Right ventricle myocardium superior (tissue), 1 donor: ENCODE measurements at places on chromosomes 7 and 10.

DNA sequence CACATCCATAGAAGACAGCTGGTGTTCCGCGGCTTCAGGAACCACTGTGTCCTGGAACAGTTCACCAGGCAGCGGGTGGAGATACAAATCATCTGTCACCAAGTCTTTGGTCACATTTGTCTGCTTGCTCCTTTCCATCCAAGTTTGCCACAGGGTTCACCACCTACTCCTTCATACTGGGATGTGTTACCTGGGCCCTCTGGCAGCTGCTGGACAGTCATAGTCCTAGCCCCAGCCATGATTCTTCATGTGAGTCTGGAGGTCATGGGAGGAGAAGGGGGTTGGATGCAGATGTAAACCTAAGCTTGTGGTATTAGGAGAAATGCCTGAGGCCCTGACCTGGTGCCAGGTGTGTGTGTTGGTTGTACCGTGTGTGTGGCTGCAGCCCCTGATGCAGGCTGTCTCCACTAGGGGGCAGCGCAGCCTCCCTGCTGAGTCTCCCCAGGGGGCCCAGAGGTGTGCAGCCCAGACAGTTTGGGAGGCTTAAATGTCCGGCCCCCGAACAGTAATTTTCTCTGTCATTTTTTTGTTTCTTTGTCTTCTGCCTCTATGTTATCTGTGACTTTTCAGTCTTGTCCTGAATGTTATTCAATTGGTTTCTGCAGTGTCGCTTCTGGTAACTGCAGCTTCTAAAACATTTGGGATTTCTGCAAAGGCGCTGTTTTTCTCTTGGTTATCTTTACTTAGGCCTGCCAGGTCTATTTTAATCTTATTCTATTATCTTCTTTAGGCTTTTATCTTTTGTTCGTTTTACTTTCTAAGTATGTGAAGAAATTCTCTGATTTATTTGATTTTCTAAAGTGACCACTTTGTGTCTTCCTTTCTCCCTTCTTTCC lies 14.8 kb downstream of the NPS start:
- DNase-seq = no peak

- DNase-seq = no peak
Observed at GRCh38 chr10:110860576-110861241, 11.0 kb upstream of the PDCD4 start.

DNA sequence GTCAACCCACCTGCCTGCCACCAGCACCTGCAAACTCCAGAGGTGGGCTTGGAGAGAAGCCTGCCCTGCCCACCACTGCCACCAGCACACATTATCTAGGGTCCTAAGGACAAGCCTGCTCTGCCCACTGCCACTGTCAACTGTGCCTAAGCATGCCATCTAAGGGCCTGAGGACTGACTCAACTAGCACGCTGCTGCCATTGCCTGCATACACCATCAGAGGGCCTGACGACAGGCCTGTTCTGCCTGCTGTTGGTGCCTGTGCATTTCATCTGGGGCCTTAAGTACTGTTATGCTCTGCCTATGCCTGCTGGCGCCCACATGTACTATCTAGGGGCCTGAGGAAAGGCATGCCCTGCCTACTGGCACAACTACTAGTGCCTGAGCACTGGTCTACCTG lies 27.0 kb upstream of the LRRD1 start:
- no peak for DNase-seq

DNA sequence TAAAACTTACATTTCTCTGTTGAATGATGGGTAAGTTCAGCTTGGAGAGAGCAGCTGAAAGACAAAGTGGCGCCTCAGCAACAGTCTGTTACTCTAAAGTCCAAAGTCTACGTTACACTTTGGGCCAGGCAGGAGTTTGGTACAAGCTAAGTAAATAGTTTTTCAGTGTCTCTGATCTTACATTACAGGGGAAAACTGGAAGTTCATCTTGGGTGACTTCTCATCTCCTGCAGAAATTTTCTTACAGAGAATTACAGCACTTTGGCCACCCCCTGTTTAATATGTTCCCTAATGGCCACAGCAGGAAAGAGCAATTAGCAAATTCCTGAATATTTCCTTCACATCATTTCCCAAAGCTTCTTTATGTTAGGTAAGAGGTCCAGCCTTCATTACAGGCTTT lies 67.1 kb downstream of the ABCC2 start:
- DNase-seq = no peak

DNA sequence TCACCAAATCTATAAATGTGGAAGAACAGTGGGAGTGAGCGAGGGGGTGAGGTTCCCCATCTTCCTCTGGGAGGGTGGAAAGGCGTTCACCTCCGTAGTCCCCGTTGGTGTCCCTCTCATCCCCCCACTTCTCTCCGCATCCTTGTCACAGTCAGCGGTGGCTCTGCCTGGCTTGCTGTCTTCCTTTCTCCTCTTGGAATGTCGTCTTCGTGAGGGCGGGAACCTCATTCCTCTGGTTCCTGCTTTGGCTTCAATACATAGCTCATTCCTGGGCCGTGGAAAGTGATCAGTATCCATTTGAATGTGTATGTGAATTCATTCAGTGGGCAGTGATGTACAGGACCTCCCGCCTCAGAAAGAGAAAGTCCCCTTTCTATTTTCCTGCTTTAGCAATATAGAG lies 289.4 kb downstream of the CAMK1D start:
- no peak for DNase-seq

- no peak for DNase-seq
Observed at GRCh38 chr7:2437537-2438148, 34.2 kb downstream of the CHST12 start.

DNA sequence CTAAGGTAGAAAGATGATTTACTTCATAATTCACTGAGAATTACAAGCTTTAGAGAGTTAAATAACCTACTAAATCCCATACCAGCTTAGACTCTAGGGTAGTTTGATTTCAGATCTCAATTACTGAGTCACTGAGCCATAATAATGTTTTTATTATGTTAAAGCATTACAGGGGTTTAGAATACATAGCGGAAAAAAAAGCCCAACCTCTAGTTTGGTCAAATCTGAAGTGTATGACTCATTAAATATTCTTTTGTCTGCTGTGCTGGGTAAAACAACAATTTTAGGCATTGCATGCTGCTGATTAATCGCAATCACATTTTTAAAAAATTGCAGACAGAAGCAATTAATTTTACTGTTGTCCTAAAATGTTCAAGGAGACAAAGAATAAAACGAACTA lies 48.5 kb downstream of the MALRD1 start:
- no peak for DNase-seq

DNA sequence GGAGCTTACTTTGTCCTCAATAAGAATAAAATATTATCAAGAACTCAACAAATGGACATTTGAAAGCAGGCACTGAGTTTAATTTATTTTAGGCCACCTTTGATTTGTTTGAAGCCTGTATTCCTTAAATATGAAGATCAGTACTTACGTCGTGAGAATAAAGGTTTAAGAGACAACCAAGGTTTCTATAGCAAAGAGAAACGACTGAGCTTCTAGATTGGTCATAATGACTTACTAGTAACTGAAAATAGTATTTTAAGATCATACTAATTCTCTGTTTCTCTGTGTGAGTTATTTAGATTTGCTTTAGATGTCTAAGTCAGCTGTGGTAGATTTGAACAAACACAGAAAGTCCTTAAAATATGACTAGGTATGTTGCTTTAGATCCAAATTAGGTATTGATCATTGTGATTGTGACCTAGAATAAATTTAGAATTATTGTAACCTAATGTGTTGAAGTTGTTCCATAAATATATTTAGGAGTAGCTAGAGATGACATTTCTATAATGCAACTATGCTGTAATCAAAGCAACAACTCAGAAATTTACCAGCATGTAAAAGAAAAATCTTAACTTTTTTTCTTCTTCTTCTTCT lies 2.4 kb upstream of the GLCCI1 start:
- no peak for DNase-seq

GRCh38 chr7:149644754-149645153 lies 128.6 kb downstream of the ZNF467 start:
- no peak for DNase-seq

DNA sequence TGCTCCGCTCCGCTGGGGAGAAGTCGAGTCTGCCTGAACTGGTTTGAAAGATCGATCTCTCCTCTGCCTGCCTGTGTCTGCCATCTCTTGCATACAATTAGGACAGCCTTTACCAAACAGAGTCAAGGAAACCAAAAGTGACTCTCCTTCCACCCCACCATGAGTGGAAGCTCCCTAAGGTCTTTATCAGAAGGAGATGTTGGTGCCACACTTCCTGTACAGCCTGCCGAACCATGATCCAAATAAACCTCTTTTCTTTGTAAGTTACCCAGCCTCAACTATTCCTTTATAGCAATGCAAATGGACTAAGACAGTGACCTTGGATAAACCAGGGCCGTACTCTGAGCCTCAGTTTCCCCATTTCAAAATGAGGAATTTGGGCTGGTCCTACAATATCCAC lies 106.3 kb upstream of the GDF10 start:
- no peak for DNase-seq

DNA sequence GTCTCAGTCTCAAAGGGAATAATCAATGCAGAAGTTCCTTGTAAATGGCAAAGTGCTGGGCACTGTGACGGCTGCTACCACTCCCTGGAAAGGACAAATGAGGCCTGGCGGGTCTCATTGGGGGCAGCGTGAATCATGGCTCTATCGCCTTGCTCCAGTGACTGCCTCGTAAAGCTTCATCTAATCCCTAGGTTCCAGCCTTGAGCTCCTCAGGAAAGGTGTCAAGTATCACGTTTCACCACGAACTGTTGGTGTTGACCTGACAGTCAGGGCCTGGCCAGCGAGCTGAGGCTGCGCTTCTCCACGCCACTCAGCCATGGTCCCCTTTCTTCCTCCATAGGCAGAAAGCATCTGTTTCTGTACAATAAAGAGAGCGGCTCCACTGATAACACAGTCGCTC lies 126.7 kb upstream of the ZNF32 start:
- no peak for DNase-seq

DNA sequence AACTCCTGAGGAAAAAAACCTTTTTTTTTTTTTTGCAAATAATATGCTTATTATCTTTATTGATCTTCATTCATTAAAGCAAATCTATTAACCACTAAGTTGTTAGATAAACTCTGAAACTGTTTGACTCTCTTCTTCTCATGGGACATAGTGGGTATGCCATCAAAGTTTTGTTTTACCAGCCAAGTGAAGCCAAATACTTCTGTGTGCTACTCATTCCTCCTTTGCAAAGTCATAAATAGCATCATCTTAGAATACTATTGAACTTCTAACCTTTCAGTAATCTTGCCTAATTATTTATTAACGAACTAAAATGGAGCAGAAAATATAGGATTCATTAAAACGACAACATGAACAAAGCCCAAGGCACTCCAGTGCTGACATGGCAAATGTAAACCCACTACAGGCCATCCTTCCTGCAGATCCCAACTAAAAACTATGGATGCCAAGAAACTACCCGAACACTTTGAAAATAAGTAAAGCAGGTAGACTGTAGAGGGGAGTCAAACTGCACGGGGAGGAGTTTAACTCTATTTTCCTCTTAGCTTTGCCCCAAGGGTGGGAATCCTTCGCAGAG lies 61.2 kb upstream of the ODAD2 start:
- no peak for DNase-seq

GRCh38 chr7:135335628-135336139 lies 102.0 kb downstream of the STRA8 start:
- DNase-seq = no peak

GRCh38 chr7:129778770-129779601 lies 167.5 kb downstream of the NRF1 start:
- no peak for DNase-seq

DNA sequence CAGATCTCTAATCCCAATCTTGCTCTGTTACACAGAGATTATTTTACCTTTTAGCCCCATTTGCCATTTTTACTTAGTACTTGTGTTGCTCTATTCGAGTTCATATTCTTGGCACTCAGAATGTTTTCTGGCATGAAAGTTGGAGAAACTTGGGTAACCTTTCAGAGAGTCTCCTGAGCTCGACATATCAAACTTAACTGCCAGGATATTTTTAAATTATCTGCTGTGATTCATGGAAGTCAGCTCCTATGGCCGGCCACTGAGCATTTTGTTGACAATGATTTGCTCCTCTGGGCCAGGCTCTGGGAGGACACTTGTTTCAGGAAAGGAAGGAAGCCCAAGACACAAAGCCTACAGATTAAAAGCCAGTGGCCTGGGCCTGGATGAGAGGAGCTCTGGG lies 396.7 kb downstream of the TNS3 start:
- no peak for DNase-seq

GRCh38 chr10:92689663-92690210 lies at the start of gene HHEX:
HHEX (plus strand) TSS chr10:92689955; CDS start chr10:92689987, 32 bp downstream.
- DNase-seq = peak; percentile 74

GRCh38 chr10:25278180-25278579 lies 103.4 kb downstream of the GPR158 start:
- no peak for DNase-seq
